Activated CD8-positive, alpha-beta memory T cell treated with anti-CD3 and anti-CD28 coated beads, Interleukin-2, amount 10 ng/mL, durations not matched to agents 7 days and 5 days (primary cell): ENCODE measurements at places on chromosomes 1 and 21.

- H3K36me3 ChIP-seq, result no peaks in the 10 kb centered on the region
- H3K27me3 ChIP-seq, result peaks cover 2% of the 10 kb centered on the region
- no peaks in the 10 kb centered on the region for H3K4me1 ChIP-seq
- DNase-seq, result no peak
- no peak overlapping the region for H3K4me3 ChIP-seq
- no peak overlapping the region for H3K27ac ChIP-seq
Observed at GRCh38 chr21:38289705-38290485, 33.1 kb downstream of the KCNJ15 start.

DNA sequence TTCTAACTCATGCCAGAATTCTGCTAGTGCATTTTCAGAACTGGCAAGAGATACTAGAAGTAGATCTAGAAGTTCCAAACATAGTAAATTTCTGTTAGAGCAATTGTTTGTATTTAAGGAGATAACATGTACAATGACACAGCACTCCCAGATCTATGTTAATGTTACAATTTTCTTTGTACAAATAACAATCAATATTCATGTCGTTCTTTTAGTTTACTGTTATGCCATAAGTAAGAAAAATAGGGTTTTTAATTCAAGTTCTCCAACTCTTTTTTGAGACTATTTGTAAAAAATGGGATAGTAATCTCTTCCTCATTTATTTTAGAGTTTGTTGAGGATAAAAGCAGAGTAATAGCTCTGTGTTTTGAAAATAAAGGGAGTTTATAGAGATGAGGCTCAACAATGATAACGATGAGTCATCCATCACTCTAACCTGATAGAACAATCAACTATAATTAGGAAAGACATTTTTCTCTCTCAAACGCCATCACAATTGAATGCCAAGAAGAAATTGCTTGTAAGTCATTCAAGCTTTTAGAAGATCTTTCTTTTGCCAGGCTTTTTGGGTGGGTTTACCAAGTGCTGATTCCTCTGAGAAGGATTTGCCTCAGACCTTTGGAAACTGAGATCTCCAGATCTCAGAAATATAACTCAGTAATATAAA, 638 bp downstream of the CD84 start:
- peaks cover 19% of the 10 kb centered on the region for H3K36me3 ChIP-seq
- H3K4me3 ChIP-seq, result peak overlapping the region; percentile 87

- peaks cover 37% of the 10 kb centered on the region for H3K4me1 ChIP-seq
- H3K27me3 ChIP-seq, result peaks cover 60% of the 10 kb centered on the region
- H3K27ac ChIP-seq, result peak overlapping the region; percentile 75
- H3K4me3 ChIP-seq, result peak overlapping the region; percentile 79
- DNase-seq, result no peak
- no peaks in the 10 kb centered on the region for H3K36me3 ChIP-seq
Observed at GRCh38 chr1:148318904-148319242, 164.2 kb downstream of the PPIAL4G start.

DNA sequence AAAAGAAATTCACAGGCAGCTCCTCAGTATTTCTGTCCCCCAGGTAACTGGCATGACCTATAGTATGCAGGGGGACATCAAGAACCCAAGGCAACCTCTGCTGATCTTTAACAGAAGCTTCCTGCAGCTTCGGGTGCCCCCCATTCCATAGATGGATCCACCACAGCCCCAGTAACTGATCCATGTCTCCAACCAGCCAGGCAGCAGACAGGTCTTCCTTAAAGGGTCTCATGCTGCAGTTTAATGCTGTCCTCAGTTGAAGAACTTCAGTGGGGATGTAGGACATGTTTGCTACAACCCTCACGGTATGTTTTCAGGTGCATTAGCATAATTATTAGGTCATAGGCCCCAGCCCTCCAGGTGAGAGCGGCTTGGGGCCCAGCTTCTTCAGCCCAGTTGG, 90.9 kb upstream of the OLIG2 start:
- H3K4me3 ChIP-seq, result no peak overlapping the region
- H3K36me3 ChIP-seq, result peaks cover 5% of the 10 kb centered on the region
- peaks cover 42% of the 10 kb centered on the region for H3K27me3 ChIP-seq
- H3K4me1 ChIP-seq, result peaks cover 30% of the 10 kb centered on the region

DNA sequence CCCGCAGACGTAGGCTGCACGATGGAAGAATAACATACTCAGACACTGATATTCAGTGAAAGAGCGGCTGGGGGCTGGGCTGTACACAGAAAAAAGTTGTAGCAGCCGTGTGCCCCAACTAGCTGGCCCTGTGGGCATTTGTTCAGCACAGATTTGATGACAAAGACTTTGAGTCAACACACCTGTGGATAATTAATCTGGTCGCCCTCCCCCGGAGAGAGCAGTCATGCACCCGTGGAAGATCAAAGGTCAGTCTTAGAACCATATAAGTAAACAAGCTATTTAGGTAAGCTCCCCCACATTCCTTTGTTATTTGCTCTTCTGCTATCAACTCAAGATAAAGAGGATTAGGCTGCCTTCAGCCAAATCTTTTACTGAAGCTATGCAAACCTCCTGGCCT, 148.4 kb upstream of the HMCN1 start:
- DNase-seq, result no peak
- H3K27ac ChIP-seq, result no peak overlapping the region
- H3K4me1 ChIP-seq, result no peaks in the 10 kb centered on the region
- H3K36me3 ChIP-seq, result peaks cover 27% of the 10 kb centered on the region
- no peaks in the 10 kb centered on the region for H3K27me3 ChIP-seq

GRCh38 chr1:99551812-99552614, 93.9 kb upstream of the PALMD start:
- no peaks in the 10 kb centered on the region for H3K4me1 ChIP-seq
- no peak for DNase-seq

DNA sequence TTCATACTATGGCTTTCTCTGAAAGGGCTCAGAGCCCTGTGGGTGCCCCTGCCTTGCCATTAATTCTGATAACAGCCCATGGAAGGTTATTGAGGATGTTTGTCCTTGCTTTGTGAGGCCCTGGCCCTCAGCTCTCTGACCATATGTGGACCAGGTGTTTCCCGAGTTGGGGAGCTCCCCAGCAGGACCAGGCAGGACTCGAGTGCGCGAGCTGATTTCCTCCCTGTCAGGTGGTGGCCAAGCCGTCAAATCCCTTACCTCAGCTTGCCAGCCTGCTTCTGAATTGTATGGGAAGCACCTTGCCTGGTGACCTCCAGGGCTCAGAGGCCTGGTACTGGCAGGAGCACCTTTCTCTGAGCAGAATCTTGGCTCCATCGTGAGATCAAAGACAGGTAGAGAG, 17.9 kb upstream of the SDE2 start:
- no peaks in the 10 kb centered on the region for H3K4me1 ChIP-seq
- H3K36me3 ChIP-seq, result no peaks in the 10 kb centered on the region
- no peak for DNase-seq

DNA sequence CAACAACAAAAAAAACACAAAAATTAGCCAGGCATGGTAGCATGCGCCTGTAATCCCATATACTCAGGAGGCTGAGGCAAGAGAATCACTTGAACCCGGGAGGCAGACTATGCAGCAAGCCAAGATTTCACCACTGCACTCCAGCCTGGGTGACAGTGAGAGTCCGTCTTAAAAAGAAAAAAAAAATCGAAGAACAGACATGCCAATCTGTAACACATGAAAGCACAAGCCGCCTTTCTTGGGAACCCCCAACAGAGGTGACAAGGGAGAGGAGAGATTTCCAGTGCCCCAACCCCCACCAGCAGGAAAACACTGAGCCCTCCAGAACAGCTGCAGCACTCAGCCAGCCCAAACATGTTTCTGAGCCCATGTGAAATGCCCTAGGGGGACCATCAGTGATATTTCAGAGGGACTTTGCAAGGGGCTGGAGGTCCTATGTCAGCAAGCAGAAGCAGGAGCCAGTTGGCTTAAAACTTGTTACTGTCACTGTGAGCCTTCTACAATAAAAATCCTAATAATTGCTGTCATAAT, 14.2 kb upstream of the EFNA1 start:
- no peak overlapping the region for H3K4me3 ChIP-seq
- DNase-seq, result no peak
- peaks cover 14% of the 10 kb centered on the region for H3K27me3 ChIP-seq
- no peaks in the 10 kb centered on the region for H3K4me1 ChIP-seq
- no peaks in the 10 kb centered on the region for H3K36me3 ChIP-seq

DNA sequence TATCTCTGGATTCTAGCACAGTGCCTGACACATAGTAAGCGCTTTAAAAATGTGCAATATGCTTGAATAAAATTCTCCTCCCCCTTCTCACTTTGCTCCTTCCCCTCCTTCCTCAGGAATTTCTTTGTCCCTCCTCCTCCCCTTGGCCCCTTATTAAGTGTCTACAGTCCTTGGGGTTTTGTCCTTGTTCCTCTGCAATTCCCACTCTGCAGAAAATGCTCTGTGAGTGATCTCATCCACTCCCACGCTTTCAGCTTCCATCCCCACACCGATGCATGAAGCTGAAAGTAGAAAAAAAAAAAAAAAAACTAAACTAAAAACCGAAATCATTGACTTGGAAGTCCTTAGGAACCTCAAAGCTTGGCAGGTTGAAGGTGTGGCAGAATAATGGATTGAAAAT, 273.6 kb downstream of the RRAGC start:
- peaks cover 10% of the 10 kb centered on the region for H3K4me1 ChIP-seq
- no peaks in the 10 kb centered on the region for H3K36me3 ChIP-seq
- H3K27ac ChIP-seq, result no peak overlapping the region
- DNase-seq, result no peak
- peaks cover 38% of the 10 kb centered on the region for H3K27me3 ChIP-seq

DNA sequence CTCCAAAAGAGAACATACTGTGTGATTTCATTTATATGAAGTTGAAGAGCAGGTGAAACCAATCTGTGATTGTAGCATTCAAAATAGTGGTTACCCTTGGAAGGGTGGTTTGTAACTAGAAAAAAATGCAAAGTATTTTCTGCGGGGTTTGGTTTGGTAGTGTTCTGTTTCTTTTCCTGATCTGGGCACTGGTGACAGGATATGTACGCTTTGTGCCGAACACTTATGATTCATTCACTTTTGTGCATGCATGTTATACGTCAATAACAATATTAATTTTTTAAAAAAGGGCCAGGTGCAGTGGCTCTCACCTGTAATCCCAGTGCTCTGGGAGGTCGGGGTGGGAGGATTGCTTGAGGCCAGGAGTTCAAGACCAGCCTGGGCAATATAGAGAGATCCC, 63.8 kb downstream of the CD34 start:
- H3K27me3 ChIP-seq, result no peaks in the 10 kb centered on the region
- H3K36me3 ChIP-seq, result peaks cover 26% of the 10 kb centered on the region
- DNase-seq, result peak; percentile 1
- no peak overlapping the region for H3K27ac ChIP-seq
- peaks cover 29% of the 10 kb centered on the region for H3K4me1 ChIP-seq

DNA sequence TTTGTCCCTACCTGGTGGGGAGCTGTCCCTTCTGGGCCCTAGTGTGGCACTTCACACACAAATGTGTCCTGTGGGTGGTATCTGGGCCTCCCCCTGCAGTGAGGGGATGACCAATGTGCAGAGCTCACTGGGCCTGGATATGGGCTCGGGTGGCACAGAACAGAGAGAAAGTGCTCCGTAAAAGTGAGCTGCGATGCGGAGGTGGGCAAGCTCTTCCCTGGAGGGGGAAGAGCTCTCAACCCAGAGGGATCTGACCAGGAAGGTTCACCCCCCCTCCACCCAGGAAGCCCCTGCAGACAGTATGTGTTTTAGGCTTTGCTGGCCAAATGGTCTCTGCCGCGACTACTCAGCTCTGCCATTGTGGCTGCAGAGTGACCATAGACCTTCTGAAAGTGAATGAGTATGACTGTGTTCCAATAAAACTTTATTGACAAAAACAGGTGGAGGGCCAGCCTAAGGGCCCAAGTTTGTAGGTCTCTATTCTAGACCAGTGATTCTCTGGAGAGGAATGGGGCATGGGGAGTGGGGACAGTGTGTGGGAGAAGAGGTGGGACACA, 8.6 kb upstream of the ITGB2 start:
- H3K36me3 ChIP-seq, result no peaks in the 10 kb centered on the region
- peaks cover 73% of the 10 kb centered on the region for H3K4me1 ChIP-seq
- H3K4me3 ChIP-seq, result peak overlapping the region; percentile 41
- DNase-seq, result no peak
- no peaks in the 10 kb centered on the region for H3K27me3 ChIP-seq

- no peak for DNase-seq
- peak overlapping the region; percentile 26 for H3K27ac ChIP-seq
- H3K36me3 ChIP-seq, result peaks cover 33% of the 10 kb centered on the region
- H3K4me1 ChIP-seq, result peaks cover 19% of the 10 kb centered on the region
- H3K4me3 ChIP-seq, result no peak overlapping the region
Observed at GRCh38 chr1:30732277-30732996, 9.1 kb upstream of the MATN1 start.

DNA sequence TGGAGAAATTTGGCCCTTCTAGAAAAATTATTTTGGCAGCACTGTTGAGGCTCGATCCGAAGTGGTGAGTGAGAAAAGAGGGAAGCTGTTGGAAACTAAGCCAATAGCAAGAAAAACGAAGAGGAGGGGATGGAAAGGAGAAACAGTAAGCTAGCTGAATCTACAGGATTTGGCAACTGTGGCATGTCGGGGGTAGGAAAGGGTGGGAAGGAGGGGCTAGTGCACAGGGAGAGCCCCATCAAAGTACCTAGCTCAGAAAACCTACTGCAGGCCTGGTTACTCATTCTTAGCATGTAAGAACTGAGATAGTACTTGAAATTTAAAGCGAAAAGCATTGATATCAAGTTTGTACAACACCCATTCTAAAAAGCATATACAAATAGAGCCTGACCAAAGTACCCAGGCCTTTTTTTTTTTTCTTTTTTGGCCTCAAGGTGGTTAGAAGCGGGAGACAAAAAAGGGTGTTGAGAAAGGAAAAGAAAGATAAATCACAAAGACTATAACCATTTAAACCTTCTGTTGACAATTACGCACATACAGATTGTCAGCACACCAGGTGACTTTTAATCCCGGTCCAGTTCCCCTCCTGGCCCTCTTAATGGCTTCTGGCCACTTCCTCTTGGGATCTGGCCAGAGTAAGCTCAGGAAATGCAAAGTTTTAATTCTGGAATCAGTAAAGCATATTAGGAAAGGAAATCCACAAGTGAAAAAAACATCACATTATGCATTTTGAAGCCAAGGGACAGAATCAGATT, 50.4 kb downstream of the SLC16A1 start:
- H3K36me3 ChIP-seq, result peaks cover 4% of the 10 kb centered on the region
- H3K4me1 ChIP-seq, result peaks cover 20% of the 10 kb centered on the region
- no peak for DNase-seq
- H3K4me3 ChIP-seq, result no peak overlapping the region
- no peak overlapping the region for H3K27ac ChIP-seq

- peaks cover 47% of the 10 kb centered on the region for H3K36me3 ChIP-seq
- peaks cover 51% of the 10 kb centered on the region for H3K4me1 ChIP-seq
- no peak for DNase-seq
- H3K4me3 ChIP-seq, result no peak overlapping the region
- no peaks in the 10 kb centered on the region for H3K27me3 ChIP-seq
- H3K27ac ChIP-seq, result peak overlapping the region; percentile 23
Observed at GRCh38 chr1:161206411-161207140, 4.4 kb downstream of the NDUFS2 start.
